ENCODE measurements at places on chromosomes 7 and 10. TPM values are rescaled to one million over a fixed set of nuclear protein-coding genes. Genes with fewer than 3 reads are reported as not detected.

CALHM3 gene
- not detected for total RNA-seq

CFAP70 gene
- 0.18 TPM for total RNA-seq

LRIT1 gene
- total RNA-seq = not detected

CALHM2 gene
- 2.2 TPM for total RNA-seq

DNA sequence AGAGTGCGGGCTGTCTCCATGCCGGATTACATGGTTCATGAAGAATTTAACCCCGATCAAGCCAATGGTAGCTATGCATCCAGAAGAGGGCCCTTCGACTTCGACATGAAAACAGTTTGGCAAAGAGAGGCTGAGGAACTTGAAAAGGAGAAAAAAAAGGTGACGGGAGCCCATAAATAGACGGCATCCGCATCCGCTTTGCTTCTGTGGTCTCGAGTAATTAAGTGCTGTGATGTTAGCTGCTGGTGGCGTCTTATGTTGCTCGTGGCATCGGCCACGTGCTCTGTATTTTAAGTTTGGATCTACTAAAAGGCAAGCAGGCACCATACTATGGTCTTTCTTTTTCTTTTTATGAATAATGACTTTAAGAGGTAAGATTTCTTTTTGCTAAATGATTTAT, 11.1 kb downstream of the C7orf57 start:
- no peak for DNase-seq

GRCh38 chr7:112970771-112971170, 115.9 kb downstream of the GPR85 start:
- DNase-seq = no peak

- DNase-seq = no peak
These were observed 7.1 kb downstream of the GRM8 start for GRCh38 chr7:127245607-127246006.

GRCh38 chr10:110448682-110449418, 48.9 kb upstream of the DUSP5 start:
- no peak for DNase-seq

DNA sequence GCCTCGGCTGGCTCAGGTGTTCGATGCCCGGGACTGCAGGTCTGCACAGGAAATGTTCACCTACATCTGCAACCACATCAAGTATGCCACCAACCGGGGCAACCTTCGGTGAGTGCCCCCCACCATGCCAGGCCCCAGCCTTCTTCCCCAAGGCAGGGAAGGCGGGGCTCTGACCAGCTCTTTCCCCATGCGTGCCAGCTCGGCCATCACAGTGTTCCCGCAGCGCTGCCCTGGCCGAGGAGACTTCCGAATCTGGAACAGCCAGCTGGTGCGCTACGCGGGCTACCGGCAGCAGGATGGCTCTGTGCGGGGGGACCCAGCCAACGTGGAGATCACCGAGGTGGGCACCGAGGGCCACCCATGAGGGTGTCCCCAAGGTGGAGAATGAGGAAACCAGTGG, 7.5 kb downstream of the NOS3 start:
- no peak for DNase-seq

DNA sequence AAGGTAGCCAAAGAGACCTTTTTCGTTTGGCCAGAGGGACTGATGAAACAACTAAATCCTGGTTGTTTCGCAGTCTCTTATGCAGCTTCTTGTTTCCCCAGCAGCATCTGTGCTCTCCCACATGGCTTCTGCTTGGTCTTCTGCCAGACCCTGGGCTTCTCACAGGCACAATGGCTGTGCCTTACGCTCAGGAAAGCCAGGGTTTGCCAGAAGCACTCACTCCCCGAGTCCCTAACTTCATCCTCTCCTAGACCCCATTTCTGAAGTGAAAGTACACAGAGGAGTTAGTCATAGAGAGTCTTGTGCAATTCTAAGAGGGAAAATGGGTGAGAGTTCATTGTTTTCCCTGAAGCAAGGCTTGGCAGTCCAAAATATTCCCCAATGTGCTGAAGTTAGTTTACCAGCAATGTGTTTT, 121.7 kb downstream of the EVX1 start:
- DNase-seq = peak; percentile 69

DNA sequence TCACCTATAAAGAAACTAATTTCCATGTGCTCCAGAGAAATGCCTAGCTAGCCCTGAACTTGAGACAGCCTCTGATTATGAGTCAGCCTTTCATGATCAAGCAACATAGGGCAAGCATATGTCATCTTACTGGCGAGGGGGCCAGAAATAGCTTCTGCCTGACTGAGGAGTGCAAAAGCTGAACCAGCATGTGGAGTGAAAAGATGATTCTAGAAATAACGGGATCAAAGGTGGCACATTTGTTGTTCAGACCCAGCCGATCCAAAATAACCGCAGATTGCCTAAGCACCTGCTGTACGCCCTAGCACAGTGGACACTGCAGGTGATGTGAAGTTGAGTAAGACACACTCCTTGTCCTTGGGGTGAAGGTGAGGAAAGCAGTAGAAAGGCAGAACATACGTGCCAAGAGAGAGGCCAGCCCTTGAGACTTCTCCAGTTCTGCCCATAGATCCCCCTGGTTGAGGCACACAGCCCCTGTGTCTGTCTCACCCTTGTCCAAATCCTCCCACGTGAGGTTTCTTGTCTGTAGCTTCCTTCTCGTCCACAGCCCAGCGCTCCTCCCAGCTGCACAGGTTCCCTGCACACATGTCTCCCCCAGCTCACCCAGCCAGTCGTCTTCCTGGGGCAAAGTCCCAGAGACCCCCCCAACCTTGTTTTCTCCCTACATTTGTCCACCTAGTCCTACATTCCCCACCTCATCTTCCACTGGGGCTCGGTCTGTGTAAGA, 2.8 kb upstream of the BCL7B start:
- peak; percentile 91 for DNase-seq

DNA sequence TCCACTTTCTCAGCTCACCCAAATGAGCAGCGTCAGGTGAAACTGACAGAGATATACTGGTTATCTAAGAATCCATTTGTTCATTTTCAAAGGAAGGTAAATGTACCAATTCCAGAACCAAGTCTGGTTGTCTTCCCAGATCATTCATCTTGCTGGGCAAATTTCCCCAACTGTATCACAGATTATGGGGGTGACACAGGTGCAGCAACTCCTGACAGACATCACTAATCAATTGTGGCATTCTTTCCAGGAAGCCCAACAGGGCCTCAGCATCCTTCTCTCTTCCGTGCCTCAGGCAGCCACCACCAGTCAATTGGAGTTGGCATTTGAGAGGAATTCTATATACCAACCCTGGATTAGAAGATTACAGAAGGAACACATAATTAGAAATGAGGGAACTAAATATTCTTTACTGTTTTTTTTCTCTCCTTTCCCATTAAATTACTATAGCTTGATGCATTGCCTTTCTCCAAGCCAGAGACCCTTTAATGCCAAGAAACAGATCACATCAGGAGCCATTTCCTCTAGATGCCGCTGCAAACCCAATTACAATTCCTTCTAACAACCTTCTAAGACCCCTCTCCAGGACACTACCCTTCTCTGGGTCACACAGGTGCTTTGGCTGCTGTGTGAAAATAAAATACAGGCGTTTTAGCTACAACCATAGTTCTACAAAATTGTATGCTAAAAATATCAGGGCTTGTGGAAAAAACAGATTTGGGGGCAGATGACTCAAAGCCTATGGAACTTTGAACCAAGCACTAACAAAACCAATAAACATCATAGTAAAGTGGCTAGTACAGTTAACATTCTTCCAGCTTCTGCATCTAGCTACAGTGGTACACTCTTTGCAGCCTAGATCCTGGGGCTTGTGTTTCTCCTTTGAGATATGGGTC, 291.6 kb downstream of the RNLS start:
- peak; percentile 41 for DNase-seq

DNA sequence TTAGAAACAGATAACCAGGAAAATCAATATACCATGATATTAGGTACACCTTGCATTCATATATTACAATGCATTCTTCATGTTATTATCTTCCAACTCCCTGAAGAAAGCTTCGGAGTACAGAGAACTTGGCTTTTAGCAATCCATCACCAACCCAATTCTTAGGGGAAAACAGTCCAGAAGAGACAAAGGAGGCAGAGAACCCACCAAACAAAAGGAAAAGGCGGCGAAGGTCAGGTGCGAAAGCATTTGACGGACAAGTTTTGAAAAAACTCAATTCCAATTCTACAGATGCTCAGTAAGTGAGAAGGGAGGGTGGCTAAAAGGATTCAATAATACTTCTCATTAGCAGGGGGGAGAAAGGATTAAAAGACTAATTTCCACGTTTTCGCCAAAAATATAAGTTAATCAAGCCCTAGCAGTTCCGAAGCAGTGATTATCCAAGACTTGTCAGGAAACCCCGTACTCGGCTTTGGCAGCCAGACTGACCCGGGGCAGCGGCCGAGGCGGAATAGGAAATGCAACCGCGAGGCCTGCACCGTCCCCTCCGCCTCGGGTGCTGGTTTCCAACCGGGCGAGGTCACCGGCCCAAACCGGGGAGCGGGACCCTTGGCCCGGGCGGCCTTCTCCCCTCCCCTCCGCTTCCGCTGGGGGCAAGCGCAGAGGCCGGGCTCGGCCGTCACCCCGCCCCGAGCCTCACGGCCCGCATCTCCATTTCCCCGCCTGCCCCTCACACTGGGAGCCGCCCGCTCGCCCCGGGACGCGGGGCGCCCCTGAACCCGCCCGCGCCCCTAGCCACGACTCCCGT, 747 bp downstream of the GDI2 start:
- DNase-seq = no peak

DNA sequence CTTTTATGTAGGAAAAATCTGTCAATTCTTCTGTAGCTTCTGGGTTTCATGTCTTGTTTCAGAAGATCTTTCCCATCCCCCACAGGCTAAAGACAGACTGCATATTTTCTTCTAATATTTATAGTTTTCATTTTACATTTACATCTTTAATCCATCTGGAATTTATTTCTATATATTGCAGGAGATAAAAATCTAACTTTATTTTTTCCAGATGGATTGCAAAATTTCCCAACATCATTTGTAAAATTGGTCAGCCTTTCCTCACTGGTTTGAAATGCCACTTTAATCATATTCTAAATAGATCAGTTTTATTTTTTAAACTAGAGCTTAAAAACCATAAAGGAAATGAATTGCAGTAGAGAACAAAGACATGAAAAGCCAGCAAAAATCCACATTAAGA, 46.9 kb downstream of the TMEM26 start:
- DNase-seq = no peak

DNA sequence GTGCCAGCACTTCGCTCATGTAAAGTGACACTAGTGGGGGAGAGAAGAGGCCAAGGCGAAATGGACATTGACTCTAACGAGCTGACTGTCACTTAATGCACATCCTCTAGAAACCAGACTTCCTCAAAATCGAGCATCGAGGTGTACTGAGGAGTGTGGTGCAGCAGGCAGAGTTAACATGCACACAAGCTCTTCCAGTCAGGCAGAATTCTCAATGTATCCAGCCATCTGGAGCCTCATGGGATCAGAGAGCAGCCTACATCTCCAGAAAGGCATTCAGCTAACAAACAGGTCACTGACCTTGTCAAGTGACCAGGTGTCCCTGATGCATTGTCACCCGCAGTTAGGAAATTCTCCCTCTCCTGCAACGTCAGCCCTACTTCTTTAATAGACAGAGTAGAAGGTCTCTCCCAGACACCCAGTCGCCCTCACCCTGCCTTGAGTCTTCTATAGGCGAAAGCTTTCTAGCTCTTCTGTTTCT, 259.8 kb upstream of the AOAH start:
- no peak for DNase-seq

DNA sequence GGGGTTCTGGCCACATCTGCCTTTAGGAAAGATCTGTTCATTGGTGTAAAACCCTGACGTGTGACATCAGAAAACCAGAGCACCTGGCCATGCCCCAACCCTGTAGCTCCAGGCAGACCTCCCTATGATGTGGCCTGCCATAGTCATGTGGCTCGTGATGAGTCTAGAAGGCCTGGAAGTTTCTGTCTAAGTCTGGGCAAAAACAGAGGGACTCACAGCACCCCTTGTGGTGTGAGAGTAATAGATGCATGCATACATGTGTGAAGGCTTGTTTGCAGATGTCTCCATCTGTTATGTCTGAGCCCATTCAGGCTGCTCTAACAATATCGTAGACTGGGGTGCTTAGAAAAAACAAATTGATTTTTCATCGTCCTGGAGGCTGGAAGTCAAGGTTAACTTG, 309.3 kb downstream of the PAXIP1 start:
- DNase-seq = no peak

- DNase-seq = no peak
These were observed 568.0 kb downstream of the POM121L12 start for GRCh38 chr7:53603461-53603860.

DNA sequence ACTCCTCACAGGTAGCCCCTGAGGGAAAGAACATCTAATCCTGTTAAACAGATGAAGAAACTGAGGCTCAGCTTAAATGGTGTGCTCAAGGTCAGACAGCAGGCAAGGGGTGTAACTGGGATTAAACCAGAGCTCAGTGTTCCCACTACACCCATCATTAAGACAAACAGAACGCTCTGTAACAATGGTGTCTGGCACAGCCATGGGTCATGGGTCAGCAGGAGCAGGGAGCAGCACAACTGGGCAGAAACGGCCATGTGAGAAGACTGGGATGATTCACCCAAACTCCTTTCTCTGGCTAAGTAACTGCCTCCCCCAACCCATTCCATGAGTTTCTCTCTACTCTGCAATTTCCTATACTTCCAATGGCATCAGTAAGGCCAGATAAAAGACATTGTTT, 85.5 kb upstream of the PDE1C start:
- peak; percentile 28 for DNase-seq

DNA sequence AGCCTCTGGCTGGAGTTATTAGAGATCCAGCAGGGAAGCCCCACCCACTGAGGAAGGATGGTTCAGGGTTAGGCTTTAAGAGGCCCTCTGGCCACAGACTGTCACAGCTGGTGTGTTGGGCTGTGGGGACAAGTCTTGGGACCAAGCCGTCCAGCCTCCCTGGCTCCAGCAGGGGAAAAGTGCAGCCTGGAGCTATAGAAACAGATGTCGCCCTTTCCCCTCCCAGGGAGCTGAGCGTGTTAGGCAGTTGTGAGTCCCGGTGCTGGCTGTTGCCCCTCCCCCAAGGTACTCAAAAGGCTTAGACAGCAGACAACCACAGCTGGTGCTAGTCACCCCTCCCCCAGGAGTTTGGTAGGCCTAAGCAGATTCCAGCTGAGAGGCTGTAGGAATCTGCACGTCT, 143.4 kb downstream of the TMEM168 start:
- DNase-seq = no peak

GRCh38 chr7:111006691-111007090, 84.2 kb upstream of the LRRN3 start:
- DNase-seq = peak; percentile 77

- peak; percentile 66 for DNase-seq
These were observed 14.3 kb downstream of the ADAM12 start for GRCh38 chr10:126373972-126374371.

DNA sequence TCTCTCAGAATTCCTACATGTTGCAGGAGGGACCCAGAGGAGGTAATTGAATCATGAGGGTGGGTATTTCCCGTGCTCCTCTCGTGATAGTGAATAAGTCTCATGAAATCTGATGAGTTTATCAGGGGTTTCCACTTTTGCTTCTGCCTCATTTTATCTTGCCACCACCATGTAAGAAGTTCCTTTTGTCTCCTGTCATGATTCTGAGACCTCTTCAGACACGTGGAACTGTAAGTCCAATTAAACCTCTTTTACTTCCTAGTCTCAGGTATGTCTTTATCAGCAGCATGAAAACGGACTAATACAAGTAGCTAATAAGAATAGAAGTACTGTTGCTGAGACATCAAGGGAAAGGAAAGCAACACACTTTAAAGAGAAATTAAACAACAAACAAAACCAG, 143.4 kb downstream of the CCDC71L start:
- DNase-seq = no peak

Measured in IMR-90 (cell line).